Hepatic stellate cell (primary cell): ENCODE measurements at places on chromosomes 7 and 10.
A peak's percentile ranks its signal among the peaks of the same experiment; 100 is the strongest.

DNA sequence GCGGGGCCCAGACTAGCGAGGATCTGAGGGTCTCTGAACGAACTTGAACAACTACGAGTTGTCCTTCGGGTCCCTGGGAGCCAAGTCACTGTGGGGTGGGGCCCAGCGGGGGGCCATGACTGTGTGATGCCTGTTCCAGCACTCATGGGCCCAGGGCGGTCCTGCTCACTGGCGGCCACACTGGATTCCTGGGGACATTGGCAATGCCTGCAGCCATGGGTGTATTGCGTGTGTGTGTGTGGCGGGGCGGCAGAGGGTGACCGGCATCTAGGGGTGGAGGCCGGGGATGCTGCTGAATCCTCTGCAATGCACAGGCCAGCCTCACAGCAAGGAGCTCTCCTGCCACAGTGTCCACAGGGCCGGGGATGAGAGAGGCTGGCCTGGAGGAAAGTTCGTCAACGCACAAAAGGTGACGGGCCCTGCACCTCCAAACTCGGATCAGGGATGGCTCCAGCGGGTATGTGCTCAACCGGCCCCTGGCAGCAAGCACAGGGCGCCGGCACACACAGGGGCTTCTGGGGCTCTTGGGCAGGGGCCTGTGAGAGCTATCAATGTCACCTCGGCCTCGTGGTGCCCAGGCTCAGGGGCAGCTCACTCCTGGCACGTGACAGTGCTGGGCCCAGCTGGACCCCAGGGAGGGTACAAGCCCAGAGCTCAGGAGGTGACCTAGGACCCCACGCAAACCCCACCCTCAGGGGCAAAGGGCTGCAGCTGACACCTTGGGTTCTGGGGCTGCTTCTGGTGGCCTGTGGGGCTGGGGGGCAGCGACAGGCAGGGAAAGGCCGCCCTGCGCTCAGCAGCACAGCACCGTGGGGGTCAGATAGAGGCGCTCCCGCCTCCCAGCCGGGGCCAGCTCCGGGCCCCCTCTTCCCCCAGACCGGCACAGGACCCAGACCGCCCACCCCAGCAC lies 27.9 kb downstream of the PAPOLB start:
- no peak for DNase-seq

- DNase-seq: peak; percentile 17
These were observed 73.8 kb downstream of the PRPF18 start for GRCh38 chr10:13660551-13660920.

- DNase-seq: no peak
These were observed 1037.1 kb downstream of the REEP3 start for GRCh38 chr10:64558094-64558835.

DNA sequence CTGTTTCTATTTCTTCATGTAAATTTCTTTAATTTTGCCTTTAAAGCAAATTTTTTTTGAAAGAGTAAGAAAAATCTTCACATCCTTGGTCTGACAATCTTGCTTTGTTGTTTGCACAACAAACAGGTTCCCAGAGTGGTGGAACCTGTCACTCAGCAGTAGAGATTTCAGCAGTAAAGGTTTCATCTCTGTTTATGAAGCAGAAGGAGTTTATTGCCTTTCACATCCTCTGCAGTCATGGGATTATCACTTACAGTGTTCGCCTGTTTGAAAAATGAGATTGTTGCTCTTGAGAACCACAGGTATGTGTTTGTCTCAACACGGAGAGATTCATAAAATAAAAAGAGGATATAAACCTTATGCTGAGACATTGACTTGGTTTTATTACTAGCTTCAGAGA lies 342.6 kb downstream of the IPMK start:
- DNase-seq: no peak

DNA sequence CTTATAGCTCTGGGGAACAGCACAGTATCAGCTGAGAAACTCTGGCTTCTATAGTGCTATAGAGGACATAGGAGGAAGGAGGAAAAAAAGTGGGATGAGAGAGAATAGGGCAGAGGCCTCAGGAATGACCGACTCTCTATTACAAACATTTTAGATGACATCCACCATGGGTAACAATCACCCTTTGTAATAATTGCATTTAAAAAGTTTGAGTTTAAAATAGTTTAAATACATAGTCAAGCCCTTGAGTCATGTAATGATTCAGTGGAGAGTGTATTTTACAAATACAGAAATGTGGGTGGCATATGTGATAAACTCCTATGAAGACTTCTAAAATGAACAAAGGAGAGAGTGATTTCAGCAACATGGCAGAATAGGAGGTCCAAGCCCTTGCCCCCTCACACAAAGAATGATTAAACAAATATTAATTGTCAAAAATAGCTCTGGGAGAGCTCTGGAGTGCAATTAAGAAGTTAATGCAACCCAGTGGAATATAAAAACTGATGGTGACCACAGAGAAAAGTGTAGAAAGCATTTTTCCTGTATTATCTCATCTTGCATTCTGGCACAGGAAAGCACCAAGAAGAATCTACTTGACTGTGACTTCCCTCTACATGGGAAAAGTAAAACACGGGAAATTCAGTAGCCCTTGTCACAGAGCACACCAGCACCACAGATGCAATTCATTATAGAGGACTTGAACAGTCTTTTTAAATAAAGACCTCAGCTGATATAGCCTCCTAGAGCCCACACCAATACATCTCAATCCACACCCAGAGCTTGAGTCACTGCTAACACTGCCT lies 569.0 kb upstream of the SORCS1 start:
- DNase-seq: no peak

GRCh38 chr7:101934618-101935017 lies 117.2 kb downstream of the CUX1 start:
- DNase-seq: no peak

DNA sequence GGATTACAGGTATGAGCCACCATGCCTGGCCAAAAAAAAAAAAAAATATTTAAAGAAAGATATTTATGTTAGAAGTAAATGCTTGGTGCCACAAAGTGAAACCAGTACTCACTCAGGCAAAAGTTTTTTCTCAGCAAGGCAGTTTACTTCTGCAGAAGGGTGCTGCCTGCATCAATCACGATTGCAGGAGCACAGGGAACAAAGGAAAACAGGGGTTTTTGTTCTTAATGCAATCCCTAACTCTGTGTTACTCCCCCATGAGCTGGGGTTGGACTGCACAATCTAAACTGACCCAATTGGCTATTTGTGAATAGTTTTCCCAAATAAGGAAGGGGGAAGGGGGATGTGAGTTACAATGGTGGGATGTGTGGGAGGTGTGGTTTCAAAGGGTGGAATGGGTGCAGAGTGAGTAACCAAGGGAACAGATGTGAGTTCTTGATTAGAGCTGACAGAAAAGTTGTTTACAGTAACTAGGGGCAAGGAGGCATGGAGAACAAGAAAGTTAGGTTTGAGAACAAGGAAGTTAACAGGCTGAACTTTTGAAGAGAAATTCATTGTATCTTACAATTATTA lies 255.4 kb downstream of the TYW1 start:
- DNase-seq: no peak

GRCh38 chr7:95471071-95471470 lies 14.7 kb upstream of the ASB4 start:
- no peak for DNase-seq

GRCh38 chr10:79333513-79333912 lies 13.8 kb upstream of the PPIF start:
- no peak for DNase-seq

DNA sequence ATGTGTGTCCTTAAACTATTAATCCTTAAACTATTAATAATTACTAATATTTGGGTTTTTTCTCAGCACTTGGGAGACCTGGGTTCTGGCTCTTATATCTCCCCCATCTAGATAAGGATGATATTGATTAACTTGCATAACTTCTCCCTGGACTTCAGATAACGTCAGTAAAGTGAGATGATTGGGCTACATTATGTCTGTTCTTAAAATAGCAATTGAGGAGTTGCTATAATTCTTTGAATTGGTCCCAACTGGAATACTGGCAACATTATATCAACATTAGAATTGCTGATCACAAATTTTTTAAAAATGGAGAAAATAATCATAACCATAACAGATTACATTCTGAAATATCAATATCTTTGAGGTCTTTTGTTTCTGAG lies 1.9 kb downstream of the APBB1IP start:
- DNase-seq: no peak

DNA sequence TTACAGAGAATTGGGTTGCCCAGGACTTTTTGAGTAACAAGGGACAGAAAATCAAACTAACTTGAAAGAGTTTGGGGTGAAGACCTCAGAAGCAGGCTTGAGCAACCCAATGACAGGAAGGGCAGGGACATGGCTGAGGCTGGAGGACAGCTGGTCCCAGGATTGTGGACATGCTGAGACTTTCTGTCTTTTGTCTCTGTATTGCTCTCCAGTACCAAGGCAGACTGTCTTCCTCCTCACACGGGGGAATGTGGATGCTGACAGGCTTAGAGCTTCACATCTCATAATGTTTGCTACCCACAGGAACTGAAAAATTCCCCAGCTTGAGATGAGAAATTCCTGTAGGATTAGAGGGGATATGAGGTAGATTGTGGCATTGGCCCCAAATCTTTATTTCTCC lies 229.6 kb downstream of the PHF14 start:
- DNase-seq: no peak

DNA sequence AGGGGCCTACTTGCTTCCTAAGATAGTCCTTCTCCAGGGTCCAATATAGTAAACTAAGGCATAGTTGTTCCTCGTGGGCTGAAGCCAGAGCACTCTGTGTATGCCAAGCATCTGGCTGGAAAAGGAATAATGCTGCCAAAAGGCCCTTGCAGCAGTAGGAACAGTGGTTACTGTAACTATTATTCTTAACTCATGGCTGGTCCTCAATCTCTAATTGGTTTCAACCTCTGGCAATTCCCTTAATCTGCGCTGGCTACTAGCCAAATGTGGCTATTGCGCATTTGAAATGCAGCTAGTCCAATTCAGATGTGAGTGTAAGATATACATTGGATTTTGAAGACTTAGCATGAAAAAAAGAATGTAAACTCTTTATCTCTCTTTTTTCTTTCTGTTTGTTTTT lies 27.8 kb upstream of the LBX1 start:
- no peak for DNase-seq
